ENCODE measurements at places on chromosomes 11 and 22.

DNA sequence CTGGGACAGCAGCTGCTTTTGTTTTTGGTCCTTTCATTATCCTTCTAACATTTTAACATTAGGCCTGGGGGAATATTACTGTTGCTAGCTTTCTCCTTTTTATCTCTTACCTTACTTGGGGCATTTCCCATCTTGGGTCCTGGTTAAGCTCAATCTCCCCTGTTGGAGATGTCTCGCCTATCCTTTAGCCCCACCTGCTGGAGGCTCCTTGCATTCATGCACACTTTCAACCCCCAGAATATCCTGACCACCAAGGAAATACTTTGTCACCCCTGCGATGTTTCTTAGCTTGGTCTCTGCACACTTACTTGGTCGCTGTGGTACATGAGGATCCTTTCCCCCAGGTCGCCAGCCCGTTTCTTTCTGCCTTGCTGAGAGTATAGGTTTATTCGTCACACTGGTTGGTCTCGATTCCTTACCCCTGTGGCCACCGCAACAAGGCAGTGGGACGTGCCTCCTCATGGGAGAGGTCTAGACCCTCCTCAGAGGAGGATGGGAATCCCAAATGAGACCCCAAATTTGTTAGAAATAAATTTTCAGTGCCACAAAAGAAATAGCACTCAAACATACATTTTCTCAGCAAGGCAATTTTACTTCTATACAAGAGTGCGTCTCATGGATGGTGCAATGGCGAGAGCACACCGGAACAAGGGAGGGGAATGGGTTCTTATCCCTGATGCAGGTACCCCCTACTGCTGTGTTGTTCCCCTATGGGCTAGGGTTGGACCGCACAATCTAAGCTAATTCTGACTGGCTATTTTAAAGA is 5.4 kb upstream of the TXN2 start:
- DNase-seq: peak; percentile 45

DNA sequence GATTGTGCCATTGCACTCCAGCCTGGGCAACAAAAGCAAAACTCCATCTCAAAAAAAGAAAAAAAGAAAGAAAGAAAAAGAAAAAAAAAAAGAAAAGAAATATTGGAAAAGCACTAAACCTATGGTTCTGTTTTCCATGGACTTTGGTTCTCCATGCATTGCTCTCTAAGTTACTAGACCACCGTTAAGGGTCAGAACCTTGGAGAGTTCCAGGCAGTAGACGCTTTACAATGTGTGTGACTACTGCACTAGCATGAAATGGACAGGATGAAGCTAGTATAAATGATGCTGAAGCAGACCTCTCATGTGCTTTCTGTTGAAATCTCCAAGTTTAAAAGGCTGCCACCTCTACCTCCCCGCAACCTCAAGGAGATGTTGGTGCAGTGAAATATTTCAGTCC is 63.5 kb downstream of the SIK2 start:
- DNase-seq: no peak

GRCh38 chr11:61173456-61173855 is 12.2 kb upstream of the VPS37C start:
- no peak for DNase-seq

GRCh38 chr11:17978553-17979287 is 34.1 kb downstream of the SERGEF start:
- no peak for DNase-seq

DNA sequence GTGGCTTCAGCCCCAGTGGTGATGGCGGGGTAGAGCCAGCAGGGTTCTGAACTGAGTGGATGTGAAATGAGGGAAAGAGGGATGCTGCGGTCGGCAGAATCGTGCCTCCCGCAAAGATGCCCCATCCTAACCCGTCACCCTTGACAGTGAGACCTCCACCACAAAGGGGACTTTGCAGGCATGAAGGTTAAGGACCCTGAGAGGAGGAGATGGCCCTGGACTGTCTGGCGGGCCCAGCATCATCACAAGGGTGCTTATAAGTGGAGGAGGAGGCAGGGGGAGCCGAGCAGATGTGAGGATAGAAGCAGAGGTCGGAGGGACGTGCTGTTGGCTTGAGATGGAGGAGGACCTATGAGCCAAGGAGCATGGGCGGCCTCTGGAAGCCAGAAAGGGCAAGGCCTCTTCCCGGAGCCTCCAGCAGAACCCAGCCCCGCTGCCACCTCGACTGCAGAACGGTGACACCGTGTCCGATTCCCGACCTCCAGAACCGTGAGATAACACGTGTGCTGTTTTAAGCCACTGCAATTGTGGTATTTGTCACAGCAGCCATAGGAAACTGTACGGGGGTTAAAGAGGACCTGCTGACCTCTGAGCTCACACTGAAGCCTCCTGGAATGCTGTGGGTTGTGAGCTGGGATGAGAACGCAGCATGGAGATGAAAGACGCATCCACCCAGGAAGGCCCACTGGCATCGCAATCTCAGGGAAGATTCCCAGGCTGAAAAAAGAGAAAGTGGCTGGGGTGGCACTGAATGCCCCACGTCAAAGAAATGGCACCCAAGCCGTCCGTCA is 10.9 kb downstream of the LINC01488 start:
- DNase-seq: no peak

GRCh38 chr11:69232821-69233743 is 60.9 kb upstream of the MYEOV start:
- DNase-seq: no peak

DNA sequence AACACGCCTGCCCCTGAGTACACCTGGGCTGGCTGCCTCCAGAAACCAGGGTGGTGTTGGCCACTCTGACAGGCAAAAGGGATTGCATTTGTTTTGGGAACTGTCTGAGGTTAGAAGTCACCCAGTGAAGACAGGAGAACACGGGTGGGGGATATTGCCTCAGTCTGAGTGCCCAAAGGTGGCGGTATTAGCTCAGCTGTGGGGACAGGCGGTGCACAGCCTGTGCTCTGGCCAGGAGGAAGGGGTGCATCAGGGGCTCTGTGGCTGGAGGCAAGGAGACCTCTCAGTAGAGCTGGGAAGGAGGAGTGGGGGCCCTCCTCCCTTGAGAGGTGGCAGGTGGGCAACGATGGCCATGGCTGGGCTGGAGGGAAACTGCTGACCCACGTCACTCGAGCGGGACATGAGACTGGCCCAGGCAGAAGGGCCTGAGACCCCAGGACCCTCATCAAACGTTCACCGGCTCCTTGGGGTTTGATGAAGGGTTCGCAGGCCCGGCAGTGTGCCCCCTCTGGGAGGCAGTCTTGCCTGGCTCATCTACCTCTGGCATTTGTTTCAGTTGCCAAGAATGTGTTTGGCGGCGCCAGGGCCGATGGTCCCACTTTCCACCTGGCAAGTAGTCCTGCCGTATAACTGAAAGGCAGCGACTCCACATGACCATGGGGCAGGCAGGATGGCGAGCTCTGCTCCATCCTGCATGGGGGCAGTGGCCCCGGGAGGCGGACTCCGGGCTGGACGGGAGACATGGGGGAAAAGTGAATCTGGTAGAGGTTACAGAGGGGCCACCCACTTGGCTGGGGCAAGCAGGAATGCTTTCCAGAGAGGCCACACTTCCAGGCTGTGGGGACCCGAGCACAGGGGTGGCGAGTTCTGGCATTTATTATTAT is 52.8 kb upstream of the SMIM38 start:
- DNase-seq: no peak

GRCh38 chr11:26245046-26245445 is 86.9 kb upstream of the ANO3 start:
- no peak for DNase-seq

DNA sequence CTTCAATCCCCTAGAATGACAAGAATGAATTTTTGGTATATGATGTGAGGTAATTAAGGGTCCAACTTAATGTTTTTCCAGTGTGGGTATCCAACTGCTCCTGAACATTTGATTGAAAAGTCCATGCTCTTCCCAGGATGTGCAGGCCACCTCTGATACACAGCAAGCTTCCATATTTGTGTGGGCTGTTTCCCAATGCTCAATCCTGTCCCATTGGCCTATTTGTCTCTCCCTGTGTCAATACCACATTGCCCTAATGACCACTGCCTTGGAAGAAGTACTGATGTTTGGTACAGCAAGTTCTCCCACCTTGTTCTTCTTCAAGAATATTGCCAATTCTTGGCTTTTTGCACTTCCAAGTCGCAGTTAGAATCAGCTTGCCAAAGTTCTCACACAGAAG is 42.9 kb downstream of the KCNQ1OT1 start:
- DNase-seq: no peak

DNA sequence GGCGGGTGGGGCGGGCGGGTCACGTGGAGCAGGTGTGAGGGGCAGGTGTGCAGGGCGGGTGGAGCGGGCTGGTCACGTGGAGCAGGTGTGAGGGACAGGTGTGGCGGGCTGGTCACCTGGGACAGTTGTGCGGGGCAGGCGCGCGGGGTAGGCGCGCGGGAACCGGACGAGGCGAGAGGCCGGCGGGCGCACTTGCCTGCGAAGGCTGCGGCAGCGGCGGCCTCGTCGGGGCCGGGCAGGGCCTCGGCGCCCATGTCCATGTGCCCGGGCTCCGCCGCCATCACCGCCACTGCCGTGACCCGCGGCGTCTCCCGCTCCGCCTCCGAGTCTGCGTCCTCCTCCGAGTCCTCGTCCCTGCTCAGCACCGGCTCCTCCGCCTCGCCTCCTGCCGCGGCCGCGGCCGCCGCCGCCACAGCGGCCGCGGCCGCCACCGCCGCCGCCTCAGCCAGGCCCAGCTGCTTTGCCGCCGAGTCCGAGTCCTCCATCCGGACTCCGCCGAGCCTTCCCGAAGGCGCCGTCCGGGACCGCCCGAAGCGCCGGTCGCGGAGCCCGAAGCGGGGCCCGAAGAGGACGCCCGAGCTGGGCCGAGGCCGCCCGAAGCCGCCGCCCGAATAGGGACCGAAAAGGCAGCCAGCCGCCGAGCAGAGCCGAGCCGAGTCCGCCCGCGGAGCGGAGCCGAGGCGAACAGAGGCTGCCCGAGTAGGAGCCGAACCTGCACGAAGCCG is at the start of gene DEAF1:
Gene DEAF1 (minus strand): TSS at position 660 of the 725 bp plus-strand sequence. CDS start 175 bp downstream, at position 485.
- peak; percentile 95 for DNase-seq

DNA sequence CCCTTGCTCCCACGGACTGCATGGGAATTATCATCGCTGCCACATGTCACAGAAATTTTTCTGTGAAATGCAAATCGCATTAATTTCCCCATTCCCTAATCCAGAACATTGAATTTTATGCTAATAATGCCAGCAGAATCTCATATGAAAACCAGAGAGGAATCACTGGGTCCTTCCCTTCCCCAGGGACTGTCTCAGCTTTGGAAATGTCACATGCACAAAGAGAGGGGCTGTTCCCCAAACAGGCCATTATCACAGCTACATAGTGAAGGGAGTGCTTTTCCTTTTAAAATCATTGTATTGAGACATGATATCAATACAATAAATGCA is 954.5 kb downstream of the BRD1 start:
- no peak for DNase-seq

- no peak for DNase-seq
Observed at GRCh38 chr11:105829084-105829483, 193.0 kb downstream of the MSANTD4 start.

DNA sequence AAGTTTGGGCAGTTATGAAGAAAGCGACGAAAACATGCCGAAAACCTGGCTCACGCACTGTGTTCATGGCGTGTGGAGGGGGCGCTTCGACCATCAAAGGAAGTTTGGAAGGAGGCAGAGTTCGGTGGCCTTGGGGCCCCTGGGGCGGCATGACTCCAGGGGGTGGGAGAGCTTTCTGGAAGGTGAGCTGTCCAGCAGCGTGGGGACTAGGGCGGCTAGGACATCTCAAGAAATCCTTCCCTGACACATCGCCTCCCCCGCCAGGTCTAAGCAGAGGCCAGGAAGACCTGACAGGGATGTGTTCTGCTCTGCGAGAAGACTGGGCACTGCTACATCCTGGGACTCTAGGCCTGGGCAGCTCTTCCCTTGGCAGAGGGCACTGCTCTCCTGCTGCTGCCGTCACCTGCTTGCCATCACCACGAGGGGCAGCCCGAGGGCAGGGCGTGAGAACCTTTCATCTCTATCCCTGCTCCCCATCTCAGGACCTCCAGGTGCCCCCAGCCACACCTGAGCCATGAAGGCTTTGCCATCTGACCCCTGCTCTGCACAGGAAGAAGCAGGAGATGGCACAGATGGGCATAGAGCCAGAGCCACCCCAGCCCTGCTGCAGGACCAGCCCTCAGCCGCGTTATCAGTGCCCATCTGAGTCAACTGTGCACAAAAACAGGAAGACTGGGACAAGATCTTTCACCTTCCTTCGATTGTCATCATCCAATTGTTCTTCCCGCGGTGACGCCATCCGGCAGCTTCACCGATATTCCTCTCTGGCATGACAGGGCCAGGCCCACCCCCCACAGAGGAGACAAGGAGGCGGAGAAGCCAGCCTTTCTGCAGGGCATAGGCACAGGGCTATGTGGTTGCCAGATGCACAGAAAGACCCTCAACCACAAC is 12.7 kb downstream of the LINC01488 start:
- DNase-seq: no peak

- DNase-seq: no peak
Observed at GRCh38 chr11:102139081-102139498, 28.8 kb downstream of the YAP1 start.

DNA sequence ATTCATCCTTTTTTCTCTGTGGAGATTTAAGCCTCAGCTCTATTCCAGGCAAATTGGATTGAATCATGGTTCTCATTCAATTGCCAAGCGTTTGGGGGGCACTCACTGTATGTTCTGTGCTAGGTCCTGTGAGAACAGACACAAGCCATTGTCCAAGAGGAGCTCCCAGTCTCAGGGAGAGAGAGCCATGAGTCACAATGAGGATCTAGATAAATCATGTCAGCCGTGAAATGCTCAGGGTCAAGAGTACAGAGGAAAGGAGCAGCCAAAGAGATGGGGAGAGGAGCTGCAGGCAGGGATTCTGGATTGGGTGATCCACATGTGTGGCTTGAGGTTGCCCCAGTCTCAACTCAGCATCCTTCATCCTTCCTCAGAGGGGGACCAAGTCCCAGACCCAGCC is 93.6 kb downstream of the FEZ1 start:
- DNase-seq: no peak

DNA sequence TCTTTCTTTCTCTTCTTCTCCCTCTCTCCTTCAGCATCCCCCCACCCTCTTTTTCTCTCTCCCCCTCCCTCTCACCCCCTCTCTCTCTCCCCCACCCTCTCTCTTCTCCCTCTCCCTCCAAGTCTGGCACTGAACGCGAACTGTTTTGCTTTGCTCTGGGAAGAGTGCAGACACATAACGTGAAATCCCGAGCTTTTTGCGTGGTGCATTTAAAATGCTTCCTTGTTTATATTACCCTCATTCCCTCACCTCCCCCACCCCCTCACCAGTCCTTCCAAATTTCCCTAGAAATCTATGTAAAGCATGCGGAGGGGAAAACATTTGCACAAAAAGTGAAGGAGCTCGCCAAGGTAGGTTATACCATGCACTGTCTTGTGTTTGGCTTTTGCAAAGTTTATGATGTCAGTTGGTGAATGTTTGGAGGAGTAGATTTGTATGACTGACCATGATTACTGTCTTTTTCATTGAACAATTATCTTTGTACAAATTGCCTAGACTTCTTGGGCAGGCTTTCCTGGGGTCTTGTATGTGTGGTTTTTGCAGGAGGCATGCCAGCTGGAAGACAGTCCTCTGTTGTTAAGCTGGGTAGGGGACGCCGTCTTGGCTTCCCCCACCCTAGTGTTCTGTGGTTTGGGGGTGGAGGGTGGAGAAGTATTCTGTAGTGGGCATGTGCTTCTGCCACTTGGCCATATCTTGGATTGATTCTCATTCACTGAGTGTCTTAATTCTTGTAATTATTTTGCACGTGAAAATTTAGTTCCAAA is 123.7 kb upstream of the HSD17B12 start:
- DNase-seq: no peak

Measured in activated CD8-positive, alpha-beta memory T cell treated with anti-CD3 and anti-CD28 coated beads for 4 hours (primary cell).